ENCODE measurements at places on chromosomes 6 and 20.

GRCh38 chr6:169095153-169095552 is 158.5 kb downstream of the THBS2 start:
- no peak overlapping the region for H3K4me3 ChIP-seq
- no peaks in the 10 kb centered on the region for H3K27me3 ChIP-seq
- H3K27ac ChIP-seq: no peak overlapping the region
- no peaks in the 10 kb centered on the region for H3K4me1 ChIP-seq
- H3K36me3 ChIP-seq: no peaks in the 10 kb centered on the region

DNA sequence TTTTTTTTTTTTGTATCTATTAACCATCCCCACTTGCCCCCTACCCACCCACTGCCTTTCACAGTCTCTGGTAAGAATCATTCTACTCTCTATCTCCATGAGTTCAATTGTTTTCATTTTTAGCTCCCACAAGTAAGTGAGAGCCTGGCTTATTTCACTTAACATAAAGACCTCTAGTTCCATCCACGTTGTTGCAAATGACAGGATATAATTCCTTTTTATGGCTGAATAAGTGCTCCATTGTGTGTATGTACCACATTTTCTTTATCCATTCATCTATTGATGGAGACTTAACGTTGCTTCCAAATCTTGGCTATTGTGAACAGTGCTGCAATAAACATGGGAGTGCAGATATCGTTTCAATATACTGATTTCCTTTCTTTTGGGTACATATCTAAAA is 328.5 kb downstream of the BTBD9 start:
- H3K4me1 ChIP-seq: peaks cover 5% of the 10 kb centered on the region
- H3K36me3 ChIP-seq: no peaks in the 10 kb centered on the region
- H3K27ac ChIP-seq: no peak overlapping the region
- DNase-seq: no peak

- peaks cover 88% of the 10 kb centered on the region for H3K36me3 ChIP-seq
- H3K4me1 ChIP-seq: no peaks in the 10 kb centered on the region
- H3K4me3 ChIP-seq: no peak overlapping the region
- no peak for DNase-seq
- H3K27ac ChIP-seq: no peak overlapping the region
Measured at GRCh38 chr20:56371977-56372376, 13.2 kb downstream of the FAM210B start.

DNA sequence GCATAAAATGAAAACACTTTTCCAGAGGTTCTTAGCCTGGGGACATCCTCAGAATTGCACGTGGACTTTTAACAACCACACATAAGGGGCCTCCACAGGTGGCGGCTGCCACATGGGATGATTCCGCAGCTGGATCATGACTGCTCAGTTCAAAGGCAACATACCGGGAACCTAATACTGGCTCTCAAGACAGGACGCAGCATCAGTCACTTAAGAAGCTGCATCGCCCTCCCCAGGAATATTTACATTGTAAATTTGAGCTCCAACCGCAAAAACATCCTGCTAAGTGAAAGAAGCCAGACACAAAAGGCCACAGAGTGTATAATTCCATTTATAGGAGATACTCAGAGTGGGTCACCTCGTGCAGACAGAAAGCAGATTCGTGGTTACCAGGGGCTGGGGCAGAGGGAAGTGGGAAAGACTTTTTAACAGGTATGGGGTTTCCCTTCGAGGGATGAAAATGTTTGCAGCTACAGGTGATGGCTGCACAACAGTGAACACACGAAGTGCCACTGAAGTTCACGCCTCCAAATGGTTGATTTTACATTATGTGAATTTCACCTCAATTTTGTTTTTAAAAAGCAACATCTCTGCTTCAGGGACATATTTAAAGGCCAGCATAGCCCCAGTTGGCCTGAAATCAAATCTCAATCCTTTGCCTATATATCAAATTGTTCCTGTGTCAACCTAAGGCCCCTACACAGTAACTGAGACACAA is 141.5 kb downstream of the BMP7 start:
- H3K4me3 ChIP-seq: no peak overlapping the region
- no peaks in the 10 kb centered on the region for H3K36me3 ChIP-seq
- DNase-seq: peak; percentile 61
- H3K27me3 ChIP-seq: peaks cover 8% of the 10 kb centered on the region
- H3K4me1 ChIP-seq: no peaks in the 10 kb centered on the region
- H3K27ac ChIP-seq: no peak overlapping the region

GRCh38 chr20:35293303-35294292 is 1.4 kb upstream of the FAM83C start:
- no peaks in the 10 kb centered on the region for H3K4me1 ChIP-seq
- no peaks in the 10 kb centered on the region for H3K27me3 ChIP-seq
- no peak for DNase-seq
- no peak overlapping the region for H3K27ac ChIP-seq

GRCh38 chr6:38170666-38171355 is 351.3 kb downstream of the ZFAND3 start:
- no peaks in the 10 kb centered on the region for H3K27me3 ChIP-seq
- H3K4me3 ChIP-seq: no peak overlapping the region
- H3K27ac ChIP-seq: no peak overlapping the region
- no peaks in the 10 kb centered on the region for H3K36me3 ChIP-seq

GRCh38 chr6:166556863-166557322 is 29.6 kb downstream of the RAMACL start:
- no peak overlapping the region for H3K4me3 ChIP-seq
- DNase-seq: no peak
- H3K36me3 ChIP-seq: no peaks in the 10 kb centered on the region
- H3K27ac ChIP-seq: no peak overlapping the region
- H3K4me1 ChIP-seq: peaks cover 3% of the 10 kb centered on the region
